Stimulated activated CD4-positive, alpha-beta T cell treated with anti-CD3 and anti-CD28 coated beads, Interleukin-4, amount 100 ng/mL, for 24 hours (primary cell): ENCODE measurements at places on chromosomes 5 and 9.

DNA sequence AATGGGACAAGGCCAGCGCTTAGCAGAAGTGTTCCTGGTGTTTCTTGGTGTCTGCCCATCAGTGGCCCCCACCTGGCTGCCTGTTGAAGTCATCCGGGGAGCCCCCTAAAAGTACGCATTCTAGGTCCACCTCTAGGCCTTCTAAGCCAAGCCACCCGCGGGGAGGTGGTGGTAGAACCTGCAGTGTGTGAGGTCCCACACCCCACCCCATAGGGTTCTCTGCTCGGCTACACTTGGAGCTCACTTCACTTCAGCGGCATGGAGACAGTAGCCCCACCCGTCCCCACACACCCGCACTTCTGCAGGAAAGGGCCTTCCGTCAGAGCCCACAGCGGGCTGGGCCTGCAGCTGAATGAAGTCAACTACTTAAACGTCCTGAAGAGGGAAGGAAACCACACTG is 29.6 kb upstream of the FCN2 start:
- DNase-seq, result no peak

- no peak for DNase-seq
Observed at GRCh38 chr9:87324613-87325194, 173.0 kb upstream of the DAPK1 start.

GRCh38 chr5:31236339-31236738 is 42.9 kb downstream of the CDH6 start:
- no peak for DNase-seq

DNA sequence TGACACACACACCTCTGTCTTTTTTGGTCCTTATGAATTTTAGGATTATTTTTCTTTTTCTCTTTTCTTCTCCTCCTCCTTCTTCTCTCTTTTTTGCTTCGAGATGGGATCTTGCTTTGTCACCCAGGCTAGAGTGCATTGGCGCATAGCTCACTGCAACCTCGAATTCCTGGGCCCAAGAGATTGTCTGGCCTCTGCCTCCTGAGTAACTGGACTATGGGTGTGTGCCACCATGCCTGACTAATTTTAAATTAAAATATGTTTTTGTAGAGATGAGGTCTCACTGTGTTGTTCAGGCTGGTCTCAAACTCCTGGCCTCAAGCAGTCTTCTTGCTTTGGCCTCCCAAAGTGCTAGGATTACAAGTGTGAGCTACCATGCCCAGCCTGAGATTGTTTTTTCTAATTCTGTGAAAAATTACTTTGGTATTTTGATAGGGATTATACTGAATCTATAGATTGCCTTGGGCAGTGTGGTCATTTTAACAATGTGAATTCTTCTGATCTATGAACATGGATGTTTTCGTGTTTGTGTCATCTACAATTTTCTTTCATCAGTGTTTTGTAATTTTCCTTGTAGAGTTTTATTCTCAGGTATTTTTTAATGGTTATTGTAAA is 7.7 kb downstream of the AHRR start:
- no peak for DNase-seq

GRCh38 chr5:51395245-51395644 is 12.0 kb downstream of the ISL1 start:
- no peak for DNase-seq

DNA sequence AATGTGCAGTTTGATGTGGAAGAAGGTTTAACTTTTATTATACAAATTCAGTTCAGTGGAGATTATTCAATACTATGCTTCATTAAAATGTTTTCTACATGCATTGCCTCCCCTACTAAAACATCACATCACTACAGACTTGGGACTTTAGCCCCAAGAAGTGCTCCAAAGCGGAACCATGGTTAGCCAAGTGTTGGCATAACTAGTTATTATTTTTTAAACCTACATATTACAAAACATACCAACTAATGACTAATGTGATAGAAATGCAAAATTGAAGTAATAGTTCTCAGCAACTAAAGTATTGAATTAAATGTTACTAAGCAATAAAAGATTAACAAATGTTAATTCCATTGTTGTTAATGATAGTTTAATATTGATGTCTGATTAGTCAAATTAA is 74.5 kb downstream of the XRCC4 start:
- no peak for DNase-seq

DNA sequence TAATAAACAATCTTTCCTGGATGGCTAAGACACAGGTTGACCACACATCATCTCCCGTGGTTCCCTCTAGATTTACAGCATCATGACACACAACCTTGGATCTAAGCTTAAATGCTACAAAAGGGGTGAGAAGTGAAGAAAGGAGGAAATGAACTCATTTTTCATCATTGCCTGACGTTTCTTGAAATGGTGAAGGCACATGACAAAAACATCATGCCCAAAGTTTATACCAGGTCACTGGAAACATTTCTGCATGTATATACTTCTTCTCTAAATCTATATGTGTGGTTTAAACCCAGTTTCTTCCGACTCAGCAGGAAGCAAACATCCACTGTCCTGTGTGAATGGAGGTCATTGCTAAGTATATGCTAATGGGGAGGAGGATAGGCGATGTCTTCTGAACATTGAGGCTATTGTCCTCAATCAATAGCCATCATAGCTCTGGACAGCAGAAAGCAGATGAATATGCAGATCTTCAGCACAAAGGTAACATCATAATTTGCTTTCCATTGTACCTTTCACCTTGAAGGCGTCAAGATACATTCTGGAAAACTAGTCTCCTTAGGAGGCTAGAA is 137.4 kb downstream of the MED27 start:
- DNase-seq, result no peak
